ENCODE measurements at places on chromosomes 5 and 9.

- DNase-seq: no peak
Measured at GRCh38 chr9:20524776-20525175, 97.5 kb downstream of the MLLT3 start.

DNA sequence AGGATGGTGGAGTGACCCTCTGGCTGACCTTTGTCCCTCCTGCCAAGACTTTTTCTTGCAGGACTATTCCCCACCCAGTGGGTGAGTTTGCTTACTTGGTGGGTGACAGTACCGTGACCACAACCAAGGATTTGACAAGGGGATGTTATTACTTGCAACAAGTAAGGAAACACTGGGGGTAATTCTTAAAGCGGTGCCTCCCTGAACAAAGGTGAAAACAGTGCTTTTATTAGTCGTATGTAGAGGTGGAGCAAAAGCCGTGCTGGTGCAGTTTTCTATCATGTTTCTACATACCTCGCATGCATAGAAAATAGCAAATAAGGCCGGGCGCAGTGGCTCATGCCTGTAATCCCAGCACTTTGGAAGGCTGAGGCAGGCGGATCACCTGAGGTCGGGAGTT lies 41.0 kb upstream of the KDM4C start:
- no peak for DNase-seq

GRCh38 chr5:170511551-170512258 lies 7.9 kb downstream of the KCNIP1 start:
- no peak for DNase-seq

DNA sequence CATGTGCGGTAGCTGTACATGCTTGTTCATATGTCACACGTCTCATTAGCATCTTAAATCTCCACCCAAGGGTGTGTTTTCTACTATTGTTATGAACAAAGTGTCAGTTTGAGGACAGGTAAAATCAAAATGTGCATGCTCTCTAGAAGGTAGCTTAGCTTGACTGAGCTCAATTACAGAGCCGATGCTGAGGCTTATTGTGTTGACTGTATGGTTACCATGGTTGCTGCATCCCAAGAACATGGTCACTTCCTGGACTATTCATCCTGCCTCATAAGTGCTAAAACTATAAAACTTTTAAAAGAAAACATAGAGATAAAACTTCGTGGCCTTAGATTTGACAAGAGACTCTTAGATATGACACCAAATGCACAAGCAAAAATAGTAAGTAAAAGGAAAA lies 426.1 kb upstream of the CTNND2 start:
- DNase-seq: no peak

Data from central memory CD4-positive, alpha-beta T cell (primary cell).